NCI-H2227 treated with DMSO at 0.1 percent for 48 hours (cell line): ENCODE measurements at places on chromosomes 11 and 22.

GRCh38 chr11:3703383-3703782 lies 32.2 kb upstream of the CHRNA10 start:
- DNase-seq, result no peak

DNA sequence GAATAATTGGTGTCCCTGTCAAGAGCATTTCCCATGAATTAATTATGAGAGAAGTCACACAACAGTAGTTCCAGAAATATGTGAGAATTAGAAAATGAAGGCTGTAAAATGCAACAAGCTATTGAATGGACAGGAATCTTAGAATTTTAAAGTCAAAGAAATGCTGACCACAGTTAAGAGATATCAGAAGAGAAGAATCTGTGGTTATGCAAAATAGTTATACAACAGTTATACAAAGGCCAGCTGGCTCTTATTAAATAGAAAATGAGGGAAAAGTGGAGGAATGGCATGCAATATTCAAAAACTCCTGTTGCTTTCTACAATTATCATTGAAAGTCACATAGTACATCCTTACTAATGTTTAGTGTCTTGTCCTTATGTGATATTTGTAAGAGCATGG lies 27.4 kb downstream of the CASP12 start:
- no peak for DNase-seq

DNA sequence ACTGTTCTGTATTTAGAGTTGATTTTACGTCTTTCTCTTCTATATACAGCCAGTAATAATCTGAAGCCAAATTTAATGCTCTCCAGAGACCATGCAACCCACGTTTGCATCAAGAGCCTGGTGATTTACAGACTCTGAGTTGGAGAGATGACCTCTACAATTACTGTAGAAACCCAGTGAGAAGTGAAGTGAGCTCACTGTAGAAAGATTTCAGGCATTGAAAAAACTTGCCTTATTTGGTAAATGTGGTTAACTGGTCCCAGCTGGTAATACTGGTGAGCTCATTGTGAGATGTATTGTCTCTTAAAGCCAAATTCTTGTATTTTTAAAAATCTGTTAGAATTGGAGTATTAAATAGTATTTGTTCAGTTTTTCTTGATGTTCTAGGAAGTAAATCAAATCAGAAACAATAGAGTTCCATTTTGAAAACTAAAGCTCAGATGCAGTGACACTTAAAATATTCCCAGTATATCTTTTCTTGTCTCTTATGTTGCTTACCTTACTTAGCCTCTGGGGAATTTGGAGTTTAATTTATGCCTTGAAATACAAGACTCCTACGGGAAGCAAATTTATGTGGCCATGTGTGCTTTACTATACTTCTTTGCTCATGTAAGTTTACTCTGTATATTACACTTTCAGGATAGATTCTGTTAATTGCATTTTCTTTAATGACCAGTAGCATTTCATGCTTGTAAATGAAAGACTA lies 189.9 kb downstream of the ARHGAP42 start:
- no peak for DNase-seq

- DNase-seq, result no peak
Observed at GRCh38 chr11:31799435-31800397, 11.4 kb downstream of the PAX6 start.

- DNase-seq, result no peak
Observed at GRCh38 chr11:116053548-116053919, 549.3 kb upstream of the CADM1 start.

DNA sequence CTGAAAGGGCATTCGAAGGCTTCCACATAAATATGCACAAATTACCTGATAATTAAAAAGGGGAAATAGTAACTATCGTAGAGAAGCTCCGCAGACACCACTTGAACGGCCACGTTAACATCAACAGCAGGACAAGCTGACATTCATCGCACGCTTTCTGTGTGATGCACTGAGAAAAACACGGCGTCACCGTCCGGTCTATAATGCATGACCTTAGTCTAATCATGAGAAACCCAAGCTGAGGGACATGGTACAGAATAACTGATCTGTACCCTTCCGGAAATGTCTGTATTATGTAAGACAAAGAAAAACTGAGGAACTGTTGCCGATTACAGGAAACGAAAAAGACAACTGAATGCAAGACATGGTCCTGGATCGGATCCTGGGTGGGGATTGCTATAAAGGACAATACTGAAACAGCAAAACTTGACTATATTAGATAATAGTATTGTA lies 678 bp upstream of the RANGAP1 start:
- no peak for DNase-seq

- DNase-seq, result no peak
Observed at GRCh38 chr11:118877487-118878162, 6.1 kb upstream of the CXCR5 start.

GRCh38 chr11:69160296-69161116 lies 4.8 kb downstream of the SMIM38 start:
- no peak for DNase-seq

DNA sequence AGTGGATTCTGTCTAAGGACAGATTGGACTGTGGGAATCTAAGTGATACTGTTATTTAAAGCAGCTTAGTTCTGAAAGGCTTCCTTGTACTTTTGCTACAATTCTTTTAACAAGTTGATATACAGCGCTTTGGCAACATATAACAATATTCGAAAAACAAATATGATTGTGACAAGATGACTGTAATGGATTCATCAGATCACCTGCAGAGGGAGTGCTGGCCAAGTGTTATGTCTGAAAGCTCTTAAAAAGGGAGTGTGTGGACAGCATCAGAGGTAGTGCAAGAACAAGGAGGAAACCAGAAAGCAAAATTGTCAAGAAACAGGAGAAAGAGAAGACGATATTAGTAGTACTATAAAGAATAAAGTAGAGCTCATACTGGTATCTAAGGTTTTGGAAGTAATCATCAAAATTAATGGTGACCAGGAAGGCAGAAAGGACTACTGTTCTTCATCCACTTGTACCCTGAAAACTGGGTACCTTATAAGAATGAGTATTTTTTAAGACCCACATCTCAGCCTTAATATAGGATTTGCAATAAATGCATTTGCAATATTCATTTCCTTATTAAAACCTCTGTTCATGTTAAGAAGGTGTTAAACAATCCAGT lies 1112.0 kb upstream of the CCDC90B start:
- DNase-seq, result peak; percentile 51

- peak; percentile 26 for DNase-seq
Observed at GRCh38 chr22:25057013-25057881, 104.7 kb downstream of the KIAA1671 start.

GRCh38 chr11:32172848-32173834 lies 82.3 kb downstream of the RCN1 start:
- peak; percentile 38 for DNase-seq

DNA sequence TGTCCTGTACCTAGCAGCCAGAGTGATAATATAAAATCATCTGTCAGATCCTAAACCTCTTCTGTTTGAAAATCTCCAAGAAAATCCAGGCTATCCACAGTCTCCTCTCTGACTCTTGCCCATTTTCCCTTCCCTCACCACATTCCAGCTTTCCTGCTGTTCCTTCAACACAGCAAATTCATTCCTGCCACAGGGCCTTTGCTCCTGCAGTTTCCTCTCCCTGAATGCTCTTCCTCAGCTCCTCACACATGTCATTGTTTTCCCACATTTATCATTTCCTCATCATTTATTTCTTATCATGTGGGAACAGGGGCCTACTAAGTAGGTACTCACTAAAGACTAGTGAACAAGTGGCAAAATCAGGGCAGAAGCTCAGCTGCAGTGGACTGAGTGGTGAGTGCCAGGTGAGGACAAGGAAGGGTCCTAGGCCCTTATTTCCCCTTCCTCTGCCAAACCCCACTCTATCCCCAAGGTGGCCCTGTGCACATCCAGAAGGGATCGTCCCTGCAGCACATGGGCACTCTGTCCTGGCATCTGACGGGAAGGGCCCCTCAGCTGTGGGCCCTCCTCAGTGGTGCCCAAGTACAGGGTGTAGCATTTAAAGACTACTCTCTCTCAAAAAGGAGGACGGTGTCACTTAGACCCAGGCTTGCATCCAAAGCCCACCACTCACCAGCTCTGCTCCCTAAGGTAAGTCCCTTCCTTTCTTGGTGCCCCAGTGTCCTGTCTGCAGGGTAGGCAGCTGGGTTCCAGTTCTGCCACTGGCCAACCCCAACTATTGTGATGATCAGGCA lies 2.0 kb downstream of the LRRC32 start:
- no peak for DNase-seq

DNA sequence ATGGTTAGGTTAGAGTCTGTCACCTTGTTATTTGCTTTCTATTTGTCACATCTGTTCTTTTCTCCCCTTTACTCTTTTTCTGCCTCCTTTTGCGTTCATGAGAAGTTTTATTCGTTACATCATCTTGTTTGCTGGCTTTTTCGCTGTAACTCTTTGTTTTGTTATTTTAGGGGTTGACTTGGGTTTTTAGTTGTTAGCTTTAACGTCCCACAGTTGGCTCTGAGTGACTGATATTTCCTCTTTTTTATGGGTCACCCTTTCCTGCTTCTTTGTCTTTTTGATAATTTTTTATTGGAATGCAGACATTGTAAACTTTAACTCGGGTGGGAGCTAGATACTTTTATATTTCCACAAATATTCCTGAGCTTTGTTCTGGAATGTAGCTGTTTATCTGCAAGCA lies 13.3 kb upstream of the TNNT3 start:
- DNase-seq, result no peak

DNA sequence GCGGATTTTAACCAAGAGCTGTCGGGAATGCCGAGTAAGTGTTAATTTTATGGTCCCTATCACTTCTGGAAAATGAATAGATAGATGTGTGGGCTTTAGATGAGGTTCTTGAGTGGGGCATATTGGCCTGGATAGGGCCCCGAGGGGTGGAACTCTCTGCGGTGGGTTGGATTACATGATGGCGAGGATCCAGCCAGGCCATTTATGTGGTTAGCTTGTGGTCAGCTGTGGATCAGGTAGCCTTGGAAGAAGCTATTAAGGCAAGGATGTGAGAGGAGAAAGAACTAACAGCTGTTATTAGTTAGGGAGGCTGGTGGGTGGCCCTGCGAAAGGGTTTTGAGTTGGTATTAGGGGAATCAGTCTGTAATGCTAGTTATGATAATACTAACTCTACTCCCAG lies 268.4 kb downstream of the NELL1 start:
- no peak for DNase-seq

DNA sequence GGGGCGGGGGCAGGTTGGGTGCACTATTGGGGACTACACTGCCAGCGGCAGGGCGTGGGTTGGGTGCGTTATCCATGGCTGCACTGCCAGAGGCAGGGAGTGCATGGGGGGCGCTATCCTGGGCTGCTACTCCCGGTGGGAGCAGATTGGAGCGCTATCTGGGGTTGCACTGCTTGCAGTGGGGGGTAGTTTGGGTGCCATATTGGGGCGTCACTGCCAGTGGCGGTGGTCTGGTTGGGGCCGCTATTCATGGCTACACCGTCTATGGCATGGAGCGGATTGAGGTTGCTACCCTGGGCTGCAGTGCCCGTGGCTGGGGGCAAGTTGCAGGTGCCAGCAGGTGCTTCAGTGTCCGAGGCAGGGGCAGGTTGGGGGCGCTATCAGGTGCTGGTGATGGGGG lies 36.2 kb downstream of the C22orf42 start:
- DNase-seq, result no peak
